NAMALWA (cell line): ENCODE measurements at places on chromosomes 6 and 20.
A peak's percentile ranks its signal among the peaks of the same experiment; 100 is the strongest.

DNA sequence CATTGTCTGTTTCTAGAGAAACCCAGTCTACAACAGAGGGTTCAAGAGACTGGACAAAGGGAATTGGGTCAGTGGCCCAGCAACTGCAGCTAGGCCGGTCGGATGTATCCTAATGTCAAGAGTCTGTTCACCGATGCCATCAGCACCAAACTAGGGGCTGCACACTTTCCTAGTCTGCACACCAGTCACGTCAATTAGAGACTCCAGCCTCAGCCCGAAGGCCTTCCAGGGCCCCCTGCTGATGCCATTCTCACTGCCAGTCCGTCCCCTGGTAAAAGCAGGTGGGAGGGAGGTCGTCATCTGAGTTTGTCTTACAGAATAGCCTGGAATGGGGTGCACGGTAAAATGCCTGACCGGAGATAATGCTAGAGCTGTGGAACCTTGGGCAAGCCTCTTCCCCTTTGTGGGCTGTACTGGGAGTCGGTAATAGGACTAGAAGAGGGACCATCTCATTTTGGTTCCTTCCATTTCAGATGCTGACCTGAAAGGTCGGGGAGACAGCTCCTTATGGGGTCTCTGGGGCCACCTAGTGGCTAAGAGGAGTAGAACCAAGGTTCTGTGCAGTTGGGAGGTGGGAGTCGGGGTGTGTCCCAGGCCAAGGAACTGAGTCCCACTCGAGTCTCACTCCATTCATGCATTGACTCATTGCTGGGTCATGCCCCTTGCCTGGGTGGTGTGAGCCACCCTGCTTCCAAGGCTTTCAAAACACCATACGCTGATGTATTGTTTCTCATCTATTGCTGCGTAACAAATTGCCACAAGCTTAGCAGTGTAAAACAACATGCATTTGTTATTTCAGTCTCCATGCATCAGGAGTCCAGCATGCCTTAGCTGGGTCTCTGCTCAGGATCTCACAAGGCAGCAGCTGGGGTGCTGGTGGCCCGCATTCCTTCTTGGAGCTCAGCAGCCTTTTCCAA is 5.1 kb downstream of the SOX12 start:
- peak; percentile 89 for DNase-seq

GRCh38 chr6:1915226-1915625 is 305.5 kb downstream of the FOXC1 start:
- no peak for DNase-seq

- DNase-seq = no peak
Measured at GRCh38 chr20:64152906-64153305, 11.3 kb upstream of the MYT1 start.

DNA sequence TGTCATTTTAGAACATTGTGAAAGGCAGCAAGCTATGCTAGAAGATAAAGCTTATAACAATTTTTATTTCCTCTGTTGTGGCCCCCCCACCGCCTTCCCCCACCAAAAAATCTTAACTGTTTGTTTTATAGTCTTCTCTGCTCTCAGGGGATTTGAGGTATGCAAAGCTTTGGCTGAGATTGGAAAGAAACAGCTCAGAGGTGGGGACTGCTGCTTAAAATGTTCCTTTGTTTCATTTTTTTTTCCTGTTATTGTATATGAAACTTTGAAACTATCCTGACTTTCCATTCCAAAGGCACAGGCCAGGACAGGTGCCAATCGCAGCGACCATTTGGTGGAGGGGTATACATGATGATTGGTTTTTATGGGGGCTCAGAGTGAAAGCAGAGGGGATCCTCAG is 114.7 kb upstream of the PHACTR1 start:
- DNase-seq = peak; percentile 25

GRCh38 chr6:127190552-127190951 is 72.1 kb downstream of the RSPO3 start:
- DNase-seq = peak; percentile 53

DNA sequence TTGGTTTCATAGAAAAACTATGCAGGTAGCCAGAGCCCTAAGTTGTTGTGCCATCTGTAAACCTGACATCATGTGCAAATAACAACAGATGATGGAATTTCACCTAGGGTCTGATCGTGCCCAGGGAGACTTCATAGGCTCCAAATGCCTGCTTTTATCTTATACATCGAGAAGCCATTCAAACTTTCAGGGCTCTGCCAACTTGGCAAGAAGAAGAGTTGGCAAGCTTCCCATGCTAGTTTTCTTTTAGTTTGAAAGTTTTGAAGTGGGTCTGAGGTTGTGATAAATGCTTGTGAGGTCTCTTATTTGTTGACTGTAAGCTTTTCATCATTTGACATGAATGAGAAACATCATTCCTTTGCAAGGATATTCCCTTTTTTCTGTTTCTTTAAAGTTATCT is 175.4 kb upstream of the FLRT3 start:
- no peak for DNase-seq

GRCh38 chr20:50335866-50336265 is 145.2 kb downstream of the CEBPB start:
- no peak for DNase-seq

DNA sequence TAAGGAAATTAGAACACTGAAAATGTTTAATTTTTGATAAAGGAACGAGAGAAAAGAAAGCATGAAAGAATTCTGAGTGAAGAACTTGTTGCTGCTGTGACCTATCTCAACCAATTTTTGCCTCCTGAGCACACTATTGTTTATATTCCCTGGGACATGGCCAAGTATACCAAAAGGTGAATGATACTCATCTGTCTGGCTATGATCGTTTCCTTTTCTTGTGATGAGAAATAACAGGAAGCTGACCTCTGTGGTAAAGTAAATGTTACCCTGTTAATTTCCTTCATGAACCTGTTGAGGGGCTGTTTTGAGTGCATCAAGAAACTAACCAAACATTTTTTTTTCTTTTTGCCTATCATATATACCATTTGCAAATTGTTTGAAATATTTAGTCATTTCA is 69.1 kb downstream of the FIG4 start:
- no peak for DNase-seq

GRCh38 chr20:36261389-36262105 is 25.3 kb downstream of the AAR2 start:
- no peak for DNase-seq

GRCh38 chr20:23687986-23688385 is 852 bp downstream of the CST4 start:
- no peak for DNase-seq

GRCh38 chr6:136411453-136412354 is 122.1 kb upstream of the BCLAF1 start:
- no peak for DNase-seq

DNA sequence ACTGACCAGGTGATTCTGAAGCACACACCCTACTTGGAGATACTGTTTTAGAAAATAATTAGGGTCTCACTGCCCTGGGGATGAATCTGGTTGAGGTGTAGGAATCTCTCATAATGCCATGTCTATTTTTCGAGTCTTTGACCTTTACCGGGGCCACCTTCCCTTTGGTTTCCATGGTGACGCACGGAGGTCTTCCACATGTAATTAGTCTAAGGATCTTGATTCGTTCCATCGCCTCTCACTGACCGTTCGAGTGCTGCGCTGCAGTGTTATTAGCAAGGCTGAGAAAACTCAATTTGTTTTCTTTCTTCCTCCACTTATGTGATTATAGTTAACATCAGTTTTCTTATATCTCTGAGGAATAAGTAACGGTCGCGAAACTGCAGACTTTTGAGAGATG is 144.3 kb upstream of the SPACA1 start:
- DNase-seq = no peak

DNA sequence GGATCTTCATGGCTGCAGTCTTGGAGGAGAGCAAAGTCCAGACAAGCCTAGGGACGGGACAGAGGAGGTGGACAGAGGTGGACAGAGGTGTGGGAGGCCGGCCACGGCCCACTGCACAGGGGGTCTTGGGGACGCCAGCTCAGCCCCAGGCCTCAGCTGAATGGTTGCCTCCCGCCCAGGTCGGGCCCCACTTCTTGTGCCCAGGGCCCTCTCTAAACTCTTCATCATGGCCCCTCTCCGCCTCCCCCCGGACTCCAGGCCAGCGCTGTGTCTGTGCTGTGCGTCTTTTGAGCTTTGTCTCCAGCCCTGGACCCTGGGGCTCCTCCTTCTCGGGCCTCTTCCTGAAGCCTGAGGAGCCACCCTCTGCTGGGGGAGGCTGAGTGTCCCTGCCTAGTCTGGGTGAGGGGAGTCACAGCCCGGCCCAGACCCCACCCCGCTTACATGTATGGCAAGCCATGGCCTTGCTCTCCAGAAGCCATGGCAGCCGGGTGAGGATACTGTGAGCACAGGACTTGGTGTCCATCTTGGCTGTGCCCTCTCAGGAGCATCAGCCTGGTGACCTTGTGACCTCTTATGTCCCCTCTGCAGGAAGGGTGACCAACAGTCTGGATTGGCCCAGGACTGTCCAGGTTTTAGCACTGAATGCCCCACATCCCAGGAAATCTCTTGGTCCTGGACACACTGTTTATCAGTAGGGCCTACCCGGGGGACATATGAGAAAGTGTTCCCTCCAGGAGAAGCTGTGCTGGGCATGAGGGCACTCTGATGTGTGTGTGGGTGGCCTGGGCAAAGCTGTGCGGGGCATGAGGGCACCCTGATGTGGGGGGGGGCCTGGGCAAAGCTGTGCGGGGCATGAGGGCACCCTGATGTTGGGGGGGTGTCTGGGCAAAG is 9.4 kb upstream of the NPBWR2 start:
- no peak for DNase-seq

GRCh38 chr6:117496383-117496990 is 14.0 kb downstream of the DCBLD1 start:
- no peak for DNase-seq

DNA sequence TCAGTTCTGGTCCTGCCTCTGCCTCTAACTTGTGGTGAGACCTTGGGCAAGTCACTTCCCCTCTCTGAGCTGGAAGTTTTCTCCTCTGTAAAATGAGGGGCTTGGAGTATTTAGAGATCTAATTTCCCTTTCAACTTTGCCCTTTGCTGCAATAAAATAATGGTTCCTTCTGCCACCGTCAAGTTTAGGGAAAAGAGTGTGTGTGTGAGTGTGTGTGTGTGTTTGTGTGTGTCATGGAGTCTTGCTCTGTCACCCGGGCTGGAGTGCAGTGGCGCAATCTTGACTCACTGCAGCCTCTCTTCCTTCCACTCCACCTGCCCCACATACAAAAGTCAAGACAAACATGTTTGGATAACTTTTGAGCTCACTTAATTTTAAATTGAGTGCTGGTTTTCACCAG is 39.2 kb upstream of the PIM1 start:
- DNase-seq = no peak

- no peak for DNase-seq
Measured at GRCh38 chr20:46359233-46359751, 47.1 kb downstream of the ELMO2 start.

GRCh38 chr20:22411286-22411626 is 173.1 kb downstream of the FOXA2 start:
- no peak for DNase-seq

DNA sequence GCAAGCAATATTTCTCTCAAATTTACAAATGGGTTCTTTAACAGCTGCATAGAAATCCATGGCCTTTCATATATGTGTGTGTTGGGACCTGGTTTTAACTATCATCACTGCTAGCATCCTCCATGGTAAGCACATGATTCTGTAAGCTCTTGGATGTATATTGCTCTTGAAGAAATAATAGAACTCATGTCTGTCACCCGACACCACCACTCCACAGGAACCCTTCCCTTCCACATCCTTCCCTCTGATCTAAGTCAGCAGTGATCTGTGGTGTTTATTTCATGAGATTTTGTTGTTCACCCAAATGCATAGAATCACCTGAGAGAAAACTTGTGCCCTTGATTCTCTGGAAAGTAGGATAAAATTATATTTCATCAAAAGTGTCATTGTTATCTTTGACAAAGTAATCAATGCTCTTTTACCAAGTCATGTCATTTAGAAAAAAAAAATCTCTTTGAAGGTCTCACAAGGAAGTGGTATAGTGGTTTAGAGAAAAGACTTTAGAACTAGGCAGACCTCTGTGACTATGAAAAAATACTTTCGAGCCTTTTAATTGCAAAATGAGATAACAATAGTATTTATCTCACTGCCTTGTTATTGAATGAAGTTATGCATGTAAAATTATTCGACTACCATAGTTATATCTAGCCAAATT is 649.8 kb upstream of the SLC35B3 start:
- no peak for DNase-seq

DNA sequence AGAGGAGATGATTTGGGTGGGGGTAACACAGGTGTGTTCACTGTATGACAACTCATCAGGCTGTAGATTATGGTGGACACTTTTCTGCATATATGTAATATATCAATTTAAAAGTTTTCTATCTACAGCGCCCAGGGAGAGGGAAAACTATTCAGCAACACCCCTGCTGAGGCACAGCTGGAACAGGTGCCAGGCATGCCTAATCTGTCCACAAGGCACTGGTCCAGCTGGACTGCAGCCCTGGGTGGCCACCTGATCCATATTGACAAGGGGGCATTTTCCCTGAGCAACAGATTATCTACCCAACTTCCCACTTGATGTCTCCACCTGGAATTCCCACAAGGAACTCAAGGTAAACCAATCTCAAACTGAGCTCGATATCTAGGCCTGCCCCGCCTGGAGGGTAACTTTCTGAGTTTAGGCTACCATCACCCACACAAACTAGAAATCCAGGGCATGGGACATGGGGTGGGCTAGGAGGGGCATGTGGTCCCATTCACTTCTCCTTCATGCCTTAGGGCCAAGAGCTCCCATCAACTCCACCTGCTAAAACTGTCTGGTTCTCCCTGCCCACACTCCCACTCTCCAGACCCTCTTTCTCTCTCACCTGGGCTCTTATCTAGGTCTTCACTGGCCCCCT is 4.6 kb downstream of the SLC22A16 start:
- no peak for DNase-seq

DNA sequence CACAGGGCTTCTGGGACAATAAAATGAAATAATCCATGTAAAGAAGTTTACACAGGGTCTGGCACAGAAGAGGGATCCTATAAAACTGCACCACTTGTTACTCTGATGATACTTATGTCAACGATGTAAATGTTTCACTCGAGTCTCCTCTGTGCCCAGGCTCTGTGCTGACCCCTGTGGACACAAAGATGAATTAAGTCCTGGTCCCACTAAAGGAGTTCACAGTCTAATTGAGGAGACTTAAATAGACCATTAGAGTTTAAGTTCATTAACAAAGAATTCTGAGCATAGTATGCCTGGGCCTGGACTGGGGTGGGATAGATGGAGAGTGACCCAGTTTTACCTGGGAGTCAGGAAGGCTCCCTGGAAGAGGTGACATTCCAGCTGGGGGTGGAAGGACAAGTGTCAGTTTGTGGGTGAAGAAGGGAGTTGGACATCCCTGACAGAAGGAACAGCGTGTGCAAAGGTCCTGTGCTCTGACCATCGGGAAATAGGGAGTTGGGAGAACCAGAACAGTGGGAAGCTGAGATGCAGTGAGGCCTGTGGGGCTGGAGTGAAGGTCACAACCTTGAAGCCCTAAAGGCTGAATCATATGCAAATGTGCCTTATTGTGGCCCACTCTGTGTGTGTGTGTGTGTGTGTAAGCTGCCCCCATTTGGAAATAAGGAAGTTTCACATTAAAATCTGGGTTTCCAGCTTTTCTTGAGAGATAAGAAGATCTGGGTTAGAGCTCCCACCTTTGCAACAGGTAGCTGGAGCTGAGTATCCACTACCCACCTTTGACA is 1.1 kb downstream of the OCSTAMP start:
- no peak for DNase-seq

GRCh38 chr6:81242624-81243023 is 509.9 kb downstream of the TENT5A start:
- DNase-seq = no peak
